BJ (cell line): ENCODE measurements at places on chromosomes 13 and 19.

DNA sequence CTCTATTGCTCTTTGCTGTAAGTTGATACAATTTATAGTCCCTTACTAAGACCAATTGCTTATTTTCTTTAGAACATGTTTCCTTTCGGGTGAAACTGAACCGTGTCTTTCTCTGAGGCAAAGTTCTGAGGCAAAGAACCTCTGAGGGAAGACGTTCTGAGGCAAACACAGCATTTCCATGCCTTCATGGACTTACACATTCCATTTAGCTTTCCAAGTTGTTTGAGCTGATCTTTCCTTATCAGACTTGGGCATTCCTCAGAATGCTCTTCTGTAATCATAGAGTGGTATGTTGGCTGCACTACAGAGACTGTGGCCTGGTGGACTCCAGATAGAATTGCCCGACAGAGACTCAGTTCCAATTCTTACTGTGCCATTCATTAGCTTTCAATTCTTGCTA lies 579.1 kb downstream of the KCTD12 start:
- DNase-seq: no peak

DNA sequence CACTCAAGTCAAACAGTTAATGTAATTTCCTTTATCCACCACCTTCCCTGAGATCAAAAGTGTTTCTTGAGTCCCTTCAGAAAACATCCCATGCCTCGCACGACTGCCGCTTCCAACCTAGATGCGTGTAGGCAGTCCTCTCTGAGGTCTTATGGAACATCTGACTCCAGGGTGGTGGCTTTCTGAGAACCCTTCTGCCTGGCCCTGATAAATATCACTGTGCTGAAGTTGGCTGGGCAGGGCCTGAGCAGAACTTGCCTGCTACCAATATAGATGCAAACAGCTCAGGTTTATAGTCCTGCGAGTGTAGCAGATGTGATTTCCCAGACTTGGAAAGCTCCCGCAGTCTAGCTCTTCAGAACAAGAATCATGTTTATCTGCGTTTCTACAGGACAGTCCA lies 61.1 kb upstream of the GPR12 start:
- no peak for DNase-seq

DNA sequence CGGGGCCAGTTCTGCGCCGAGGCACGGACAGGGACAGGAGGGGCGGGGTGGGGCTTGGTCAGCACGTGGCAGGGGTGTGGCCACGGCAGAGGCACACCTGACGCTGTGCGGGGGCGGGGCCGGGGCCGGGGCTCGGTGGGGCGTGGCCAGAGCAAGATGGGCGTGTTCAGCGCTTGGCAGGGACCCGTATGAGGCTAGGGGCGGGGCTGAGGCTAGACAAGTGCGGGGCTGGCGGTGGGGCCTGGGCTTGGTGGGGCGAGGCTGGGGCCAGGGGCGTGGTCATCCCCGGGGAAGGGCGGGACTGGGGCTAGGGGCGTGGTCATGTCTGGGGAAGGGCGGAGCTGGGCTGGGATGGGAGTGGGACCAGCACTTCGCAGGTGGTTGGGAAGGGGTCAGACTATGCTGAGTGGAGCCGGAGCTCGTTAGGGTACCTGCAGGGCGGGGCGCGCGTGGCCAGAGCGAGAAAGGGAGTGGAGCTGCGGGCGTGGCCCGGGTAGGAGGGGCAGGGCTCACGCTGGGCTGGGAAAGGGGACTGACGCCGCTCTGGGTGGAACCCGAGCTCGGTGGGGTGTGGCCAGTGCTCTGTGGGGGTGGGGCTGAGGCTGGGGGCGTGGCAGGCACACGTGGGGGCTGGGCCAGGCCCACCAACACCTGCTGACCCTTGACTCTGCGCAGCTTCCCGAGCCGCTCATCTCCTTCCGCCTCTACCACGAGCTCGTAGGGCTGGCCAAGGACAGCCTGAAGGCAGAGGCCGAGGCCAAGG lies 12.8 kb downstream of the POLR2E start:
- no peak for DNase-seq

- DNase-seq: peak; percentile 43
These were observed 106.4 kb downstream of the FGF14 start for GRCh38 chr13:102295316-102296048.

GRCh38 chr13:114005206-114005724 lies 31.4 kb upstream of the C13orf46 start:
- DNase-seq: no peak
